PC-3 (cell line): ENCODE measurements at places on chromosomes 7 and 10. TPM values are rescaled to one million over a fixed set of nuclear protein-coding genes. Genes with fewer than 3 reads are reported as not detected.

DNA sequence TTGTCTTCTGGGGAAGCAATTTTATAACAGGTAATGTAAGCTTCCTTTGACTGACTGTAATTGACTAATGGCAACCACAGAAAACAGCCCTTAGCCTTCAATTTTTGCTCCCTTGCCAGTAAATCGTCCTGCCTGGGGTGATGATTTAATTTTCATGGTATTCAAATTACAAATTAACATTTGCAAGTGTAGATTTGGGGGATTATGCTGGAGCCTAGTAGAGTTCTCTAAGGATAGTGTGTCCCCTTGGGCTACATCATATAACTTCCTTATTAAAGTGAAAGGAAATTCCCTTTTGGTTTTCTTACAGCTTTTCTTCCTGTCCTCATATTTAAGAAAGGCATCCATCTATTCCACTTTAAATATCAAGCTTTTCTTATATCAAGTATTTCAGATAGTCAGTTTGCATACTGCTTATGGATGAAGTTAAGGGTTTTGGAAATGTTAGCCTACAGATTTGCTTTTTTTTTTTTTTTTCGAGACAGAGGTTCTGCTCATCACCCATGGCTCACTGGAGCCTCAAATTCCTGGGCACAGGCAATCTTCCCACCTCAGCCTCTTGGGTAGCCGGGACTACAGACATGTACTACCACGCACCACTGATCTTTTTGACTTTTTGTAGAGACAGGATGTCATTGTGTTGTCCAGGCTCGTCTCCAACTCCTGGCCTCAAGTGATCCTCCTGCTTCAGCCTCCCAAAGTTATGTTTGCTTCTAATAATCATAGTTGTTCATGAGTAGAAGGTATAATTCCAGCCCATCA is 35.9 kb upstream of the HDAC9 start:
- H3K27ac ChIP-seq: no peak overlapping the region
- H3K27me3 ChIP-seq: no peaks in the 10 kb centered on the region
- no peaks in the 10 kb centered on the region for H3K36me3 ChIP-seq
- no peaks in the 10 kb centered on the region for H3K4me1 ChIP-seq
- no peak overlapping the region for H3K4me3 ChIP-seq
- DNase-seq: no peak

The BET1 gene
- total RNA-seq: 7.9 and 12.1 TPM in 2 replicates

The NPFFR1 gene
- not detected in 2 replicates for total RNA-seq

The TECPR1 gene
- 9.4 and 11.5 TPM in 2 replicates for total RNA-seq

- no peaks in the 10 kb centered on the region for H3K36me3 ChIP-seq
- DNase-seq: no peak
- no peak overlapping the region for H3K27ac ChIP-seq
- no peaks in the 10 kb centered on the region for H3K27me3 ChIP-seq
Observed at GRCh38 chr7:26101361-26102151, 50.4 kb upstream of the NFE2L3 start.

- H3K27ac ChIP-seq: no peak overlapping the region
- no peaks in the 10 kb centered on the region for H3K27me3 ChIP-seq
- H3K4me3 ChIP-seq: no peak overlapping the region
- H3K36me3 ChIP-seq: no peaks in the 10 kb centered on the region
Observed at GRCh38 chr7:8117195-8117594, 144.8 kb downstream of the ICA1 start.

DNA sequence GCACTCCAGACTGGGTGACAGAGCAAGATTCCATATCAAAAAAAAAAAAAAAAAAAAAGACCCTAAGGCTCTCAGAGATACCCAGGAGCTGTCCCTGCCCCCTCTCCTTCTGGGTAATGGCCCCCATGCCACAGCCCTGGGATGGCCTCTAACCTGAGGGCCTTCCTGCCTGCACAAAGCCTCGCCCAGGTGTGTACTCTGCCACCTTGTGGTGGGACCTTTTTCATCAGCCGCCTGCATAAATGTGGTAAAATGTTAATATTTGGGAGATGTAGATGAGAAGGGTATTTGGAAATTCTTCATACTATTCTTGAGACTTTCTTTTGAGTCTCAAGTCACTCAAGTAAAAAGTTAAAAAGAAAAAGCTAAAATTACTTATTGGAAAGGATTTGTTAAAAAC is 46.3 kb upstream of the RNF216 start:
- peak; percentile 31 for DNase-seq
- H3K27me3 ChIP-seq: no peaks in the 10 kb centered on the region
- peaks cover under 1% of the 10 kb centered on the region; the same call in 1 of the 2 replicates for H3K4me1 ChIP-seq
- H3K27ac ChIP-seq: no peak overlapping the region
- no peak overlapping the region for H3K4me3 ChIP-seq

The MCM10 gene
- 14.3 and 16.1 TPM in 2 replicates for total RNA-seq

DNA sequence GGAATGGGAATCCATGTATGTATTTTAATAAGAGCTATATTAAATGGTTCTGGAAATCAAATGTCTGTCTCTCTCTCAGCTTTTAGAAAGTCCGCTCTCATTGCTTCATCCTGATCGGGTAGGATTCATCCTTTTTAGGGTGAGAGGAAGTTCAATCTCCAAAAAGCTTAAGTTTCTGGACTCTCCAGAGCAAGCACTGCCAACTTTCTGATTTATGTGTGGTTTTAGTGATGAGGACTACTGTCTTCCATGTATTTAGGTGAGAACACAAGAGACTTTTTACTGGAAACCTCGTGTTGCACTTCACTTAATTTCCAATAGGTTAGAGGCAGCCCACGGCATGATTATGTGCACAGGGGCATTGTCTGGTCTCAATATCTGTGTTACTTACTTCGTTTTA is 267.9 kb downstream of the SUGCT start:
- H3K36me3 ChIP-seq: no peaks in the 10 kb centered on the region
- H3K27me3 ChIP-seq: no peaks in the 10 kb centered on the region
- H3K27ac ChIP-seq: no peak overlapping the region
- no peak for DNase-seq
